ENCODE measurements at places on chromosomes 1 and 21. TPM values are rescaled to one million over a fixed set of nuclear protein-coding genes. Genes with fewer than 3 reads are reported as not detected.

- H3K36me3 ChIP-seq = peaks cover 47% of the 10 kb centered on the region
- H3K4me1 ChIP-seq = peaks cover 71% of the 10 kb centered on the region
- H3K27ac ChIP-seq = peak overlapping the region; percentile 64
- H3K4me3 ChIP-seq = no peak overlapping the region
These were observed 46.9 kb downstream of the CD34 start for GRCh38 chr1:207863893-207864535.

Gene RHBDL2
- total RNA-seq = not detected

Gene LTN1
- 16.2 TPM for total RNA-seq

DNA sequence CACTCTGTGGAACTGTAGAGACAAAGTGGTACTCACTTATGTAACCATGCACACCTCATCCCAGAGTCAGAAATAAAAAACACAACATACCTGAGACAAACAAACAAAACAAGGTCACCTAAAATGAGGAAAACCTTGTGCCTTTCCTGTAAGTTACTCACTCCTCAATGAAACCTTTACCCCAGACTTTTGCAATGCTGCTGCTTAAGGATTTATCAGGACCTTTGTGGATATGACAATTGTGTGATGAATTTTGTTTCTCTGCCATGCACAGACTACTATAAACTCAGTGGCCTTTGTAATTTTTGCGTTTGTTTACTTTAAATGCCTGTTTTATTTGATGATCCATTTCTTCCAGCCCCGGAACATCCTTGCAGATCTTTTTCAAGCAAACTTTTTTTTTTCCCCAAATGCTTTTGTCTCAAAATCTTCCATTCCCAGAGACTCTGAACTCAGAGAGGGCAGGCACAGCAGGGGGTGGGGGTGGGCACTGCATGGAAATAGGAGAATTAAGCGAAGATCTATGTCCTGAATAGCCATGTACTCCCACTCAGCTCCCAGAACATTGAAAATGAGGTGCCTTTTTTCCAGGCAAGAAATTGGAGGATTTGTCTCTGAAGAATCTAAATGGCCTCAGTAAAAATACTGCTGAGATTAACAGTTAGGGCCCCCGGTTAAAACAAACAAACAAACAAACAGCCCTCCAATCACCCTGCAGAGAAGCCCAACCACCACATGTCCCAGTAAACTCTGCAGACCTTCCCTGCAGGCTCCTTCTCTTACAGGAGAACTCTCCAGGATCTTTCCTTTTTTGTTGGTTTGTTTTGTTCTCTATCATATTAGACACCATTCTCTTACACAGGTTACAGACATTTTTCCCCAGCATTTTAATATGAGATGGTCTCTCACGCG, 22.6 kb upstream of the SIM2 start:
- H3K4me3 ChIP-seq = no peak overlapping the region
- no peaks in the 10 kb centered on the region for H3K4me1 ChIP-seq
- H3K27ac ChIP-seq = no peak overlapping the region
- no peaks in the 10 kb centered on the region for H3K36me3 ChIP-seq
- H3K27me3 ChIP-seq = peaks cover 44% of the 10 kb centered on the region

Gene GPBP1L1
- total RNA-seq = 91.4 TPM

Gene ADAMTS5
- total RNA-seq = 7.1 TPM

DNA sequence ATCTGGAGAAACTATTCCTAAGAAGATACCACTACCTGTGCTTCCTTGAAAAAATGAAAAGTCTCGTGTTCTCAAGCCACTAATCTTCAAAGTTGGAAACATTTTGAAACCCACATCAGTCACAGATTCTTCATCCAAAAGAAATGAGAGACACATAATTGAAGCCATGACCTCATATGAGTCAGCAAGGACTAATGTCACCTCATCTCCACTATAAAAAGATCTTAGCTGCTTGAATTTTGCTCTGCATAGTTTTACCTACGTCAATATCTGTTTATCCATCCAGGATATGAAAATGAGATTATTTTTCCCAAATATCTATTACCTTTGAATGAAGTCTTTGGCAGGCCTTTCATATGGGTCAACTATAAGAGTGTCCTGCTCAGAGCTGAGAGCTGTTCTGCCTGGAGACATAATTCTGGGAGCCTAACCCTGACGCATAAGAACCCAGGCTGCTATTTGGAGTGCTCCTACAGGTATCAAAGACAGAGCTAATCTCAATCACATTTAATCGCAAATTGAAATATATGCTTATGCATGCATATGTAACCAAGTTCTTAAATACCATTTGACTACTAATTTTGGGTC, 312.5 kb upstream of the PKN2 start:
- H3K4me3 ChIP-seq = no peak overlapping the region
- no peak for DNase-seq
- H3K27ac ChIP-seq = no peak overlapping the region
- no peaks in the 10 kb centered on the region for H3K36me3 ChIP-seq

- peaks cover 8% of the 10 kb centered on the region for H3K36me3 ChIP-seq
- H3K4me3 ChIP-seq = peak overlapping the region; percentile 96
- DNase-seq = no peak
- H3K27me3 ChIP-seq = no peaks in the 10 kb centered on the region
- H3K4me1 ChIP-seq = peaks cover 51% of the 10 kb centered on the region
These were observed 745 bp downstream of the PARP1 start for GRCh38 chr1:226407199-226407496.

GRCh38 chr1:159999204-159999603, 32.6 kb downstream of the PIGM start:
- no peak for DNase-seq
- peaks cover 2% of the 10 kb centered on the region for H3K4me1 ChIP-seq
- no peak overlapping the region for H3K27ac ChIP-seq
- H3K4me3 ChIP-seq = no peak overlapping the region

DNA sequence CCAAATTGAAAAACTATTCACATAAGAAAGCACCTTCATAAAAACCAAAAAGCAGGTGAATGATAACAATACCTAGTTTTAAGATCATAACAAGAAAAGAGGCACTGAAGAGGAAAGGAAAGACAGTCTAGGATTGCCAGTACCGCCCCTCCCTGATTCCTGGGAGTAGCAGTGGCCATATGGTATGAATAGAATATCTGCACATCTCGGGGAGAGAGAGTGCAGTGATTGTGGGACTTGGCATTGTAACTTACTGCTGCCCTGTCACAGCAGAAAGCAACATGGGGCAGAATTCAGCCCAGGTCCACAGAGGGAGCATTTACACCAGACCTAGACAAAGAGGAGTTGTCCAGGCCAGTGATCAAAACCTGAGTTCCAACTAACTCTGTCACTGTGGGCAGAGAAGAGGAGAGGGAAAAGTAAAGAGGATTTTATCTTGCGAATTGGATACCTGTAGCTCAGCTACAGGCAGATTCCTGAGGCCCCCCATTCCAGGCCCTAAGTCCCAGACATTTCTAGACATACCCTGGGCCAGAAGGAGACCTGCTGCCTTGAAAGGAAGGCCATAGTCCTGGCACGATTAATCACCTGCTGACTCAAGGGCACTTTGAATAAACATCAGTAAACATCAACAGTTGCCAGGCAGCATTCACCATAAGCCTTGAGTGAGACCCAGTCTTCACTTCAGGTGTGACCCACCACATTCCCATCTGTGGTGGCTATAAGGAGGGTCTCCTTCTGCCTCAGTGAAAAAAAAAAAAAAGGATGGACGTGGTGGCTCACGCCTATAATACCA, 397.5 kb downstream of the TGFB2 start:
- no peaks in the 10 kb centered on the region for H3K36me3 ChIP-seq
- DNase-seq = no peak
- no peak overlapping the region for H3K27ac ChIP-seq
- no peaks in the 10 kb centered on the region for H3K27me3 ChIP-seq
- peaks cover 4% of the 10 kb centered on the region for H3K4me1 ChIP-seq

DNA sequence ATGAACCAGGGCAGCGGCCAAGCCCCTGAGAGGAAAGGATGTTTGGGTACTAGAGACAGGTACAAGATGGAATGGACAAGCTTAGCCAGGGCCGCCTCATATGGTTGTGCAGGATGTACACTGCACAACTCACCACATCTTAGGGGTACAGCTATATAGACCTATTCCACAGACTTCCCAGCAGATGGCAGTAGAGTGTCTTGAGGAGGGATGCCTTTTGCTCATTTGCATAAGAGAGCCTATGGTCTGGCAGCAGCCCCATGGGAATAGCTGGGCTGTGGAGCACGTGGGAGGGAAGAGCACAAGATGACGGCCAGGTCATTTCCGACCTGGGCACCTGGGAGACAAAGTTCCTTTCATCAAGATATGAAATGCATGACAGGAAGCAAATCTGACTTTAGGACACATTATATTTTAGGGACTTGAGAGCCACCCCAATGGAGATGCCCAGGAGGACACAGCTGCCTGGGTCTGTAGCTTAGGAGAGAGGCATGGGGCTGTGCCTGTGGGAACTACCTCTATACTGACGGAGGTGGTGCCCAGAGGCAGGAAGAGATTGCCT, 215.5 kb downstream of the KCNJ6 start:
- H3K27me3 ChIP-seq = no peaks in the 10 kb centered on the region
- H3K36me3 ChIP-seq = no peaks in the 10 kb centered on the region
- H3K4me1 ChIP-seq = no peaks in the 10 kb centered on the region
- no peak overlapping the region for H3K4me3 ChIP-seq
- no peak overlapping the region for H3K27ac ChIP-seq

Gene PDZK1
- not detected for total RNA-seq

DNA sequence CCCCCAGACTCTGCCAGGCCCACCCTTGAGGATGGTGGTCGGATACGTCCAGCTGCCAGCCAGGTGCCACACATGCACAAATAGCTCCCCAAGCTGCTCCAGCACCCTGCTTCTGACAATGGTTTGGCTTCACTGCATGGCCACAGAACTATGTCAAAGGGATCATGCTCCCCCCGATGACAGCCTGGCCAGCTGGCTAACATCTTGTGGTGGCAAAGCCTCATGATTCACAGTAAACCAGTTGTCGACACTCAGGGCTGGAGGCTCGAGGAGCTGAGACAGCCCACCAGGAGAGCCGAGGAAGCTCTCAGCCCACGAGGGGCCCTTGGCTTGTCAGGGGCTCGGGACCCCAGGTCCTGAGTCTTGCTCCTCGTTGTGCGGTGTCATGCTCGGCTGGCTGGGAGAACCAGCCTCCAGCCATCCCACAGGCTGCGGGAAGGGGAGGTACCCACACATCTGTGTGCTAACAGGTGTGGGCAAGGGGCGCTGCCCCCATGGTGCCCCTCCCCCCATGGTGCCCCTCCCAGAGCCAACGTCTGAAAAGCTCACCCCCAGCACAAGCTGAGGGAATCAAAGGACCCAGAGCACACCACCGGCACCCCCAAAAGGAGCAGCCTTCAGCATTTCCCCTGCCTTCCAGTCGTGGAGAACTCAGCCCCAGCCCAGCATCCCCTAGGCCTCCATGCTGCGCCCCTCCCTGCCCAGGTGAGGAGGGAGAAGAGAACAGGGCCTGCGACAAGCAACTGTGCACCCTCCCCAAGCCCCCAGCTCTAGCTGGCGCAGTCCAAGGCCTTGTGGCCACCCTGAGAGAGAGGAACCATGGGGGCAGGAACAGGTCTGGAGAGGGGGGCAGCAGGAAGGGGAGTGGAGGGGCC, 41.2 kb downstream of the KIF21B start:
- no peaks in the 10 kb centered on the region for H3K4me1 ChIP-seq
- H3K36me3 ChIP-seq = no peaks in the 10 kb centered on the region
- no peak overlapping the region for H3K4me3 ChIP-seq
- H3K27ac ChIP-seq = no peak overlapping the region
- no peak for DNase-seq
- no peaks in the 10 kb centered on the region for H3K27me3 ChIP-seq

DNA sequence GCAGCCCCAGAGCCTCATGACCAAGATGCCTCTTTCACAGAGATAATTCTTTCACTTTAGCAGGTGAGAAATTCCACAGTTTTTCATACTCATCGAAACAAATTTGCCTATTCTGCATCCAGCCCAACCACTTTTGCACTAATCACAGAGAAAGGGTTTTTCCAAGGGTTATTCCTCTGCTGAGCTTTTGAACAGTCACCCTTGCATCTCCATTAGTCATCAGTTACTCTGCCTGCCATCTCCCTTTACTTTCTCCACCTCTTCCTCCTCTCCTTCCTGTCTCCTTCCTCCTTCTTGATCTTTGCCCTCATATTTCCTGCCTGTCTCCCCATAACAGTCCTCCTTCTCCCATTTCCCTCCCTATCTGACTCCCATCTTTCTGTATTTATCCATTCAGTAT, 43.9 kb downstream of the FH start:
- no peaks in the 10 kb centered on the region for H3K4me1 ChIP-seq
- H3K4me3 ChIP-seq = no peak overlapping the region
- H3K27me3 ChIP-seq = peaks cover 3% of the 10 kb centered on the region
- no peak for DNase-seq
- no peaks in the 10 kb centered on the region for H3K36me3 ChIP-seq
- no peak overlapping the region for H3K27ac ChIP-seq

DNA sequence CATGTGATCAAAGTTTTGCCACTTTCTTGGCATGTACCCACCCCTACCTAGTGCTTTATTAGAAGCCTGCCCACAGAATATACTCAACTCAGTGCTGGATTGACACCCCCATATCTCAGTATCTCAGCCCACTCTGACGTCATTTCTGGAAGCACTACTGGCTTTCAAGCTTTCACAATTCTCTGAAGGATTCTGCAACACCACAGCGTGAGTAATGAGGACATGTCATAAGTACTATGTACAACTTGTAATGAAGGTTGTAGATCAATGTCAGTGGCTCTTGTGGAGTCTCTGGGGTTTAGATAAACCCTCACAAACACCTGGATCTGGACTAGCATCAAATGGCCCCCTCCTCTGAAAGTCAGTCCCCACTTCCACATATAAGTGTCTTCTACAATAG, 57.2 kb downstream of the TNFSF4 start:
- no peak overlapping the region for H3K27ac ChIP-seq
- no peak for DNase-seq
- no peaks in the 10 kb centered on the region for H3K36me3 ChIP-seq
- H3K27me3 ChIP-seq = no peaks in the 10 kb centered on the region
- H3K4me1 ChIP-seq = no peaks in the 10 kb centered on the region
- H3K4me3 ChIP-seq = no peak overlapping the region

DNA sequence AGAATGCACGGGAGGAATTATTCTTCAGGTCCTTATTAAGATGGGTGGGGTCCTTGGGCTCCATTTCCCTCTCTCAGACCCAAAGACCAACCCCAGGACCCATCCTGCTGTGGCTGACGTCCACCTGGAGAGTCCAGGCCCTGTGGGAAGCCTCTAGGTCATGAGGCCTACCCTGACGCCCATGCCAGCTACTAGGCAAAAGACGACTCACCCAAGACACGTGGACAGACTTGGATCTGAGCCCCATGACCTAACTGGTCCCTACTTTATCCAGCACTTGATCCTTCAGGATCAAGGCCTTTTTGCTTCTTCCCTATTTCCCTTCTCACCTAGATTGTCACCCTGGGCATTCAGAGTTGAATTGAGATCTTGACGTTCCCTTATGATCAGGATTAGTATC, 56.0 kb upstream of the CASZ1 start:
- peaks cover 8% of the 10 kb centered on the region for H3K4me1 ChIP-seq
- no peaks in the 10 kb centered on the region for H3K36me3 ChIP-seq
- no peaks in the 10 kb centered on the region for H3K27me3 ChIP-seq

Gene FAM177B
- total RNA-seq = not detected

All from heart right ventricle (tissue), 16 donors.